Caki2 (cell line): ENCODE measurements at places on chromosomes 12 and 14. TPM values are rescaled to one million over a fixed set of nuclear protein-coding genes. Genes with fewer than 3 reads are reported as not detected.

Gene ERP27
- not detected in 2 replicates for total RNA-seq

Gene RIPK3
- total RNA-seq, result not detected in 2 replicates

Gene CELA1
- not detected in 2 replicates for total RNA-seq

Gene NUDT14
- 16.6 and 25.8 TPM in 2 replicates for total RNA-seq

Gene ADSS1
- 2.2 and 4.2 TPM in 2 replicates for total RNA-seq

Gene BEGAIN
- 0.24 TPM in 1 of 2 replicates, not detected in the other for total RNA-seq

Gene NR2C1
- total RNA-seq, result 23.0 and 25.4 TPM in 2 replicates

Gene MANSC4
- not detected in 2 replicates for total RNA-seq

Gene HCAR1
- not detected in 2 replicates for total RNA-seq

Gene DLST
- total RNA-seq, result 55.7 and 57.7 TPM in 2 replicates

Gene SYCP3
- not detected in 2 replicates for total RNA-seq

Gene ACOT6
- not detected in 2 replicates for total RNA-seq

Gene EXOC3L4
- 0.98 TPM in 1 of 2 replicates, not detected in the other for total RNA-seq

Gene GPR68
- not detected in 2 replicates for total RNA-seq

Gene EAPP
- total RNA-seq, result 48.2 and 65.2 TPM in 2 replicates

Gene SSPN
- 3.9 and 34.1 TPM in 2 replicates for total RNA-seq

Gene SLC10A1
- total RNA-seq, result not detected in 2 replicates

Gene IGFBP6
- total RNA-seq, result 265 TPM in 2 replicates

Gene POMT2
- 9.4 and 27.4 TPM in 2 replicates for total RNA-seq

Gene LRRC43
- not detected in 2 replicates for total RNA-seq

Gene GPR137C
- not detected in 2 replicates for total RNA-seq

Gene ABCD4
- 29.9 and 31.2 TPM in 2 replicates for total RNA-seq

Gene SVOP
- total RNA-seq, result not detected in 2 replicates

Gene HOXC13
- 0.24 and 1.4 TPM in 2 replicates for total RNA-seq

Gene C12orf56
- not detected in 2 replicates for total RNA-seq

Gene KERA
- total RNA-seq, result not detected in 2 replicates

Gene NFATC4
- not detected in 2 replicates for total RNA-seq

Gene CPNE8
- 17.1 and 20.4 TPM in 2 replicates for total RNA-seq

Gene PLEKHG7
- total RNA-seq, result not detected in 2 replicates

Gene SERPINA10
- total RNA-seq, result not detected in 2 replicates
